ENCODE measurements at places on chromosomes 2 and 18.
A peak's percentile ranks its signal among the peaks of the same experiment; 100 is the strongest.

- no peaks in the 10 kb centered on the region for H3K4me1 ChIP-seq
- H3K36me3 ChIP-seq, result no peaks in the 10 kb centered on the region
- H3K4me3 ChIP-seq, result no peak overlapping the region
These were observed 80.3 kb upstream of the TSPYL6 start for GRCh38 chr2:54336136-54336976.

GRCh38 chr18:49813069-49813318 lies 339 bp downstream of the ACAA2 start:
- H3K36me3 ChIP-seq, result no peaks in the 10 kb centered on the region
- H3K4me1 ChIP-seq, result no peaks in the 10 kb centered on the region
- H3K27ac ChIP-seq, result peak overlapping the region; percentile 78

DNA sequence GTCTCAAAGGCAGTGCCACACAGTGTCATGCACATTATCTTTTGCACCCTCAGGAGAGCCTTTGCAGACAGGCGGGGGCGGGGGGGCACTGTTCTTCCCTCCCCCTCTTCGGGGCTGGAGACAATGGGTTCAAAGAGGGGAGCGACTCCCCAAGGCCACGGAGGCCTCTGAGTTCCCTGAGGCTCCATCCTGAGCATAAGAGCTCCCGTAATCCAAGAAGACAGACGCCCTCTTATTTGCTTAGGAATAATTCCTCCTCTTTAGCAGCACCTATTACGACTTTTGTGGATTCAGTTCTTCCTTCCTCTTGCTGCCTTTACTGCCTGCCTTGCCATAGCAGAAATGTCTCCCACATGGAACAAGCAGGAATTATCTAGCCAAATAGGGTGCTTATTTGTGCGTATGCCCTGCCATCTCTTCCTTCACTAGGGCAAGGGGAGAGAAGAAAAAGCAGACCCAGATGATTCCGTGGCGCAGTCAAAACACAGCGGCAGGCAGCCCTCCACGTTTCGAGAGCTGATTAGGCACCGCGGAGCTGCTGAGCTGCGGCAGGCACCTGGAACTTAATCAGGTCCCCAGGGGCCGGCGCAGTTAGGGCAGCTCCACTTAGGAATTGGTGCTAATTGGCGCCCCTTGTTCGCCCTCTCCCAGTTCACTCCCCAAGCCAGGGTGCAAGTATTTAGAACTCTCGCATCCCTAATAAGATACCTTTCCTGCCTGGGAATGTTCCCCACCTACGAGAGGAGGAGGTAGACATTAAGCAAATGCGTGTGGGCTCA lies 233.4 kb upstream of the MYT1L start:
- no peak overlapping the region for H3K27ac ChIP-seq
- no peaks in the 10 kb centered on the region for H3K36me3 ChIP-seq
- H3K27me3 ChIP-seq, result no peaks in the 10 kb centered on the region
- no peak overlapping the region for H3K4me3 ChIP-seq
- no peaks in the 10 kb centered on the region for H3K4me1 ChIP-seq

DNA sequence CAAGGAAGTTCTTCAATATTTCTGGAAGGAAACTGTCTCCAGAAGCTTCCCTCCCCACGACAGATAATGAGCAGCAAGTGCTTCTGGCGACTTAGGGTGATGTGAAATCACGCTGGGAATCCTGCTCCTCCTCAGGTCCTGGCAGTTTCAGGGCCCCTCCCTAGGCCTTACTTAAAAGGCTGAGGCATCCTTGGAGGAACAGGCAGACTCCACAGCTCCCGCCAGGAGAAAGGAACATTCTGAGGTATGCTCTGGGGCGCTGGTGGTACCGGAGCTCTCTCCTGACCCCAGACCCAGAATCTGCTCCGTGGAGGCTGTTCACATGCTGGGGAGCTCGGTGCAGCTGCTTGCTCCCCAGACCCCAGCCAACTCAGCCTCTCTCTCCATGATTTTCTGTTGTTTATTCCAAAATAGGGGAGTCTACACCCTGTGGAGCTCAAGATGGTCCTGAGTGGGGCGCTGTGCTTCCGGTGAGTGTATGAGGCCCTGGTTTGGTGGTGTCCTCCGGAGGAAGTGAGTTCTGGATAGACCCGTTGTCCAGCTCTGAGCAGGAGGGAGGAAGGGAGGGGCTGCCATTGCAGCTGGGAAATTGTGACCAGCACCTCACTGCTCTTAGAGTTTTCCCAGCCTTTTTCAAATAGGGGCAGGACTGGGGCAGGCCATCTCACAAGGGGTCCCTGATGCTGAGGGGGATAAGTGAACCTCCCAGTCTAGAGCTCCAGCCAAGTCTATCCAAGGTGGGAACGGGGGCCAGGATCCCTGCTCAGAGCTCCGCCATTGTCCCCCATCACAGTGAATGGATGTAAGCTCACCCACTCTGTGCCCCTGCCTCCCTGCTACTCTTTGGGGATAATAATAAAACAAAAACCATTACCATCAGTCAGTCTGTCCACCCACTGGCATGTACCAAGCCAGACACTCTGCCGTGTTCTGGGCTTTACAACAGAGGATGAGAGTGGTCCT lies at the start of gene IL36RN:
Gene IL36RN (plus strand): TSS at position 201 of the 963 bp plus-strand sequence. CDS start 241 bp downstream, at position 442.
- H3K27me3 ChIP-seq, result no peaks in the 10 kb centered on the region
- no peak for DNase-seq
- peaks cover 9% of the 10 kb centered on the region for H3K4me1 ChIP-seq
- no peak within 1 kb of the TSS for H3K27ac ChIP-seq
- no peaks in the 10 kb centered on the region for H3K36me3 ChIP-seq
- H3K4me3 ChIP-seq, result no peak within 1 kb of the TSS

DNA sequence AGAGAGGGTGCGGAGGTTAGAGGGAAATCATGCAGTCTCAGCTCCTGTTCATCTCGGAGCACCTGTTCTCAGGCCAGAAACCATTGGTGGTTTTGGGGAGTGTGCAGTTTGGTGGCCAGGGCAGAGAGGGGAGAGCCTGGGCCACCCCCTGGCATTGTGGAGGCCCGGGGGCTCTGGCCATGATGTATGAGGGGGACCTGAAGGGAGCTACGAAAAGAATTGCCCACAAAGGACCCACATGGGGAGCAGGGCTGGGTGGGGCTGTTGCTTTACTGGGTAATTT lies 87.7 kb downstream of the DGKD start:
- no peaks in the 10 kb centered on the region for H3K27me3 ChIP-seq
- no peak overlapping the region for H3K4me3 ChIP-seq

DNA sequence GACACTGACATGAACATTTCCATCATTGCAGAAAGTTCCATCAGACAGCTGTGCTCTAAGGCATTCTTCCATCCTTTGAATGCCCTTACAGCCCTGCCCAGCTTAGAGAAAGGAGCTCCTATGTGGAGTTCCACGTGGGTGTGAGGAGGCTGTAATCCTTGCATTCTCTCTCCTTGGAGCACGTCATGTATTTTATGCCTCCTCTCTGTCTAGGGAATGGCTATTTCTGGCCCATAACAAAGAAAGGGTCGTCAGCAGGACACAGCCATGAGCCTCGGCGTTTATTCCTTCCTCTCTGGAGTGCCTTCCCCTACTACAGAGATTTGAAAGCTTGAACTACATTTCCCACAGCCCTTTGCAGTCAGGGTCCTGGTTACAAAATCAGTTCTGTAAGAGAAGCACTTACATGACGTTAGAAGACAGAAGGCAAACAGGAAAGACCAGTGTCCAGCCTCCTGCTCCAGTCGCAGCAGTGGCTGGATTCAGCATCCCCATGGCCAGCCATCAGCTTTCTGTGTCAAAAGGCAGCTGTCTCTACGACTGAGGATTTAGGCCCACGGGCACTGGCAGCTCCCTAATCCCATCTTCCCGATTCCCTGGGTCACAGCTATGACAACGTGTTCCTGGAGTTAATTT lies 234.9 kb downstream of the TFCP2L1 start:
- H3K4me3 ChIP-seq, result no peak overlapping the region
- DNase-seq, result no peak
- no peaks in the 10 kb centered on the region for H3K27me3 ChIP-seq
- no peaks in the 10 kb centered on the region for H3K4me1 ChIP-seq
- H3K36me3 ChIP-seq, result no peaks in the 10 kb centered on the region

GRCh38 chr18:58491113-58491696 lies 137.7 kb downstream of the ALPK2 start:
- DNase-seq, result no peak
- H3K27me3 ChIP-seq, result no peaks in the 10 kb centered on the region
- no peak overlapping the region for H3K27ac ChIP-seq
- no peaks in the 10 kb centered on the region for H3K4me1 ChIP-seq
- H3K36me3 ChIP-seq, result no peaks in the 10 kb centered on the region
- no peak overlapping the region for H3K4me3 ChIP-seq

DNA sequence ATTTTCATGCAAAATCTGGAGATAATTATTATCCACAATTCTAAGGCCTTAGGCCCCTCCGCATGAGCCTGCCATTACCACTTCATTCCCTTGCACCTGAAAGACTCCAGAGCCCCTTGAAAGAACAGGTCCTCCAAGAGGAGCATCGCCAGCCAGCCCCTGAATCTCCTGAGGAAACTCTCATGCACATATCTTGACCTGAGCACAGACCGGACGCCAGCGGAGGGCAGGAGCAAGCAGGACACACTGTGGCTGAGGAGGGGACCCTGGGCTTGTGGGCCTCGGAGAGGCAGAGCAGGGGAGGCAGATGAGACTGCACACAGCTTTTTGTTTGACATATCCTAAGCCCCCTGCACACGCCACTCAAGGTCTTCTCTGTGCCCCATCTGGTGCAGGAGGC lies 13.6 kb upstream of the ADNP2 start:
- no peaks in the 10 kb centered on the region for H3K27me3 ChIP-seq
- H3K4me3 ChIP-seq, result no peak overlapping the region
- H3K4me1 ChIP-seq, result no peaks in the 10 kb centered on the region
- H3K36me3 ChIP-seq, result no peaks in the 10 kb centered on the region
- DNase-seq, result no peak

GRCh38 chr18:8911408-8912340 lies 190.8 kb upstream of the NDUFV2 start:
- no peak for DNase-seq
- no peaks in the 10 kb centered on the region for H3K4me1 ChIP-seq
- H3K36me3 ChIP-seq, result no peaks in the 10 kb centered on the region
- no peak overlapping the region for H3K27ac ChIP-seq
- H3K27me3 ChIP-seq, result no peaks in the 10 kb centered on the region
- H3K4me3 ChIP-seq, result no peak overlapping the region

- no peaks in the 10 kb centered on the region for H3K36me3 ChIP-seq
- DNase-seq, result no peak
- H3K27me3 ChIP-seq, result no peaks in the 10 kb centered on the region
These were observed 400.3 kb upstream of the HNRNPA3 start for GRCh38 chr2:176812246-176812775.

GRCh38 chr2:68251855-68252399 lies 405 bp downstream of the PPP3R1 start:
- H3K4me1 ChIP-seq, result peaks cover 39% of the 10 kb centered on the region
- peaks cover 14% of the 10 kb centered on the region for H3K36me3 ChIP-seq
- peak overlapping the region; percentile 87 for H3K27ac ChIP-seq
- no peak for DNase-seq
- peak overlapping the region; percentile 73 for H3K4me3 ChIP-seq

- H3K27ac ChIP-seq, result no peak overlapping the region
- no peaks in the 10 kb centered on the region for H3K4me1 ChIP-seq
- H3K27me3 ChIP-seq, result no peaks in the 10 kb centered on the region
- H3K4me3 ChIP-seq, result no peak overlapping the region
These were observed 114.0 kb downstream of the DSEL start for GRCh38 chr18:67402543-67402942.

- peak overlapping the region; percentile 46 for H3K4me3 ChIP-seq
- peak overlapping the region; percentile 6 for H3K27ac ChIP-seq
- no peaks in the 10 kb centered on the region for H3K36me3 ChIP-seq
- no peaks in the 10 kb centered on the region for H3K27me3 ChIP-seq
These were observed 159.6 kb upstream of the SIX2 start for GRCh38 chr2:45168711-45169338.

GRCh38 chr2:112529757-112530156 lies 12.5 kb upstream of the POLR1B start:
- no peaks in the 10 kb centered on the region for H3K4me1 ChIP-seq
- H3K36me3 ChIP-seq, result peaks cover 22% of the 10 kb centered on the region
- H3K4me3 ChIP-seq, result no peak overlapping the region
- no peak overlapping the region for H3K27ac ChIP-seq
- H3K27me3 ChIP-seq, result no peaks in the 10 kb centered on the region
- no peak for DNase-seq

- H3K27ac ChIP-seq, result no peak overlapping the region
- no peak overlapping the region for H3K4me3 ChIP-seq
- H3K4me1 ChIP-seq, result peaks cover 13% of the 10 kb centered on the region
- H3K27me3 ChIP-seq, result no peaks in the 10 kb centered on the region
These were observed 39.3 kb downstream of the SOCS6 start for GRCh38 chr18:70328169-70328568.

DNA sequence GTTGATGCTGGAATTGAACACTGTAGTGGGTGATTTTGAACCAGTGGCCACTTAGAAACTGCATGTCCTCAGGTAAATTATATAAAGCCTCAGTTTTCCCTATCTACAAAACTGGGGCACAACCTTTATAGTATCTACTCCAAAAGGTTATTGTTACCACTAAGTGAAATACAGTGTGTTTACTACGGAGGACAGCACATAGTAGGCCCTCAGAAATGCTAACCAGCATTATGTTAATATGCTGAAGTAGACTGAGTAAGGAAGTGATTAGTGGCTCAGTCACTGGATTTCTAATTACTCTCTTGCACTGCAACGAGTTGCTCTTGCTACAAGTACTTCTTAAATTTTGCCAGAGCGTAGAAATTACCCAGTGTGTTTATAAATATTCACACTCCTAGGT lies 139.5 kb downstream of the HAUS1 start:
- no peak overlapping the region for H3K27ac ChIP-seq
- H3K4me3 ChIP-seq, result no peak overlapping the region
- peaks cover 6% of the 10 kb centered on the region for H3K36me3 ChIP-seq
- peaks cover 18% of the 10 kb centered on the region for H3K4me1 ChIP-seq
- no peaks in the 10 kb centered on the region for H3K27me3 ChIP-seq

DNA sequence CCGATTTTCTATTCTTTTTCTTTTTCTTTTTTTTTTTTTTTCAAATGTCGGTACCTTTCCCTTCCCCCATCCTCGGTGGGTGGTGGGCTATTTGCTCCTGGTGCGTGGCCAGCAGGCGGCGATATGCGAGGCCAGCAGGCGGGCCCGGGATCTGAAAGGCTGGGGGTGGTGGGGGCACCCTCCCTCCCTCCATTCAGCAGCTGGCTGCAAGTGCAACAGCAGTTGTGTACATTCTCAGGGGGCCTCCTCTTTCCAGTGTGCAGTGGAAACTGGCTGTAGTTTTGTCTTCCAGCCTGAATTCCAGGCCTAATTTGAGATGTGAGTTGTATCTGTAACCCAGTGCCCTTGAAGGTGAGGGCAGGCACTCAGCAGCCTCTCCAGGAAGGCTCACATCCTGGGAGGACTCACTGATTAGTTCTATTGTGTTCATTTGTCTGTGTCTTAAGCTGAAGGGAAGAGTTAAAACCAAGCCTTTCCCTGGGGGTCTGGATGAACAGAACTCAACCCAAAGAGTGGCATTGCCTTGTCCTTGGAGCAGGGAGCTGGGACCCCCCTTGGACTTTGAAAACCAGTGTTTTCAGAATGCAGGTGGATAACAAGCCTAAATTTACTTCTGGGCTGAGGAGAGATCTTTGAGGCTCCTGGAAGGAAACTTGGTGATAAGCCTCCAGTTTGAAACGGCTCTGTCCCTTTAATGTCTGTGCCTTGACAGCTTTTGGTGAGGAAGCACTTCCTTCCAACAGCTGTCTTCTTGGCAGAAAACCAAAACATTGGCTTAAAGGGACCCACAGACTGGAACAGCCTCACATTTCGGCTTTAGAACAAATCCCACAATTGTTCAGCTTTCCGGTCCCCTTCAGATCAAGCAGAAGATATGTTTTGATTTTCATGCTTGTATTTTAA lies 3.3 kb downstream of the MYCN start:
- no peak overlapping the region for H3K4me3 ChIP-seq
- H3K27ac ChIP-seq, result no peak overlapping the region
- peaks cover 4% of the 10 kb centered on the region for H3K4me1 ChIP-seq
- H3K36me3 ChIP-seq, result no peaks in the 10 kb centered on the region
- DNase-seq, result no peak

- H3K27ac ChIP-seq, result peak overlapping the region; percentile 13
- H3K36me3 ChIP-seq, result no peaks in the 10 kb centered on the region
- peaks cover 19% of the 10 kb centered on the region for H3K4me1 ChIP-seq
- H3K4me3 ChIP-seq, result no peak overlapping the region
- no peaks in the 10 kb centered on the region for H3K27me3 ChIP-seq
These were observed 3.9 kb upstream of the PRELID3A start for GRCh38 chr18:12403601-12404506.
